ENCODE measurements at places on chromosomes 3 and 15.

DNA sequence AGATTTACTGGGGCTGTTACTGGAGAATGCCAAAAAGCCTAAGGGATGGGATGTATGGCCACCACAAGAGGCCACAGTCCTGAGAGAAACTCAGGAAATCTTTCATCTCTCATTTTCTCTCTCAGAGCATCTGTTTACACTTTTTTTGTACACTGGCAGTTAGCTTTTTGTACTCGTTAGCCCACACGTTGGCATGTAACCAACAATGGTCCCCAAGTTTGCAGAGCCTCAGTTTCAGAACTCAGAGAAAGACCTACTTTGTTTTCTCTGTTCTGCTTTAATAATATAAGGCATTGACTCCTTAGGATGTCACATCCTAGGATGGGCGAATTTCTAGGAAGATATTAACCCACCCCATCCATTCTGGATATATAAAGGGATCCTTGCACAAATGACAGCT is 183.5 kb downstream of the SUCNR1 start:
- DNase-seq = no peak

DNA sequence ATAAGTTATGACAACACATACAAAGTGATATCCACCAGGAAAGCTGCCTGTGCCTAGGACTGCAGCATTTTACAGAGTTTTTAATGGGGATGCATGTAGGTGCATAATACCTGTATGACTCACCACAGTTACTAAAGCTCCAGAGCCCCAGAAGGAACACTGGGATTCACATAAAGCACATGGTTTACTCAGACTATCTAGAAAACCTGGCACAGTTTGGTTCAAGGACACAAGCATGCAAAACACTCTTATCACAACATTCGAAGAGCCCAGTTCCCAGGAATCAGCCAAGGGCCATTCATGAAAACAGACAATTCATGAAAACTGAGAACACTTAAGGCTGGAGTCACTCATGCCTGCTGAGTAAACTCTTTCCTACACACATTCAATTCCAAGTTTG is 261.0 kb downstream of the PYDC2 start:
- no peak for DNase-seq

- no peak for DNase-seq
Observed at GRCh38 chr3:46574243-46574646, 8.1 kb upstream of the LRRC2 start.

- no peak for DNase-seq
Observed at GRCh38 chr3:4284865-4285264, 18.3 kb upstream of the SETMAR start.

GRCh38 chr3:137163241-137163871 is 205.6 kb downstream of the IL20RB start:
- DNase-seq = peak; percentile 64

- DNase-seq = no peak
Observed at GRCh38 chr15:82923744-82924143, 28.8 kb downstream of the HOMER2 start.

- DNase-seq = no peak
Observed at GRCh38 chr15:48242015-48242414, 35.9 kb downstream of the SLC12A1 start.

GRCh38 chr3:172511783-172512762 is 11.2 kb downstream of the TNFSF10 start:
- DNase-seq = peak; percentile 70

DNA sequence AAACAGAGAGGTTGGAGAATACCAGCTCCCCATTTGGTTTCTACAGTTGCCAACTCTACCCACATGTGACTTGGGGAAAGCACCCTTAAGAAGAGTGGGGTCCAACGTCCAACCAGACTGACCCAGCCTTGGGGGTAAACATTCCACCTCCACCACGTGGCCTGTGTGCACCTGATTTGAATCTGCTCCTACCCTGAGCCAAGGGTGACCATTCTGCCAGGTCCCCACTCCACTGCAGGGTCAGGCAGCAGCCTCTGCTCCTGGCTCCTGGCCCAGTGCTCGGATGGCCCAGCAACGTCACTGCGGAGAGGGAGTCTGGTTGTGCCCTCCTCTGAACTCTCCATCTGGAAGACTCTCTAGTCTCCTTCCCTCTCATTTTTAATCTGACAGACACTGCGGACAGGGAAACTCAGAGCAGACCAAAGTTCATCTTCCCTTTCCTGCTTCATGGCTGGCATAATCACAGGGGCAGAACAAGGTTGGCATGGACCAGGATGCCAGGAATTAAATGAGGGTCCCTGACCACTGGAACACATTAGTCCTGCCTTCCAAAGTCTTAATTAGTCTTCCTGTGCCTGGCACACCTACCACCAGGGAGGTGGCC is 29.4 kb downstream of the FHIT start:
- no peak for DNase-seq

- no peak for DNase-seq
Observed at GRCh38 chr3:194688946-194689345, 3.3 kb downstream of the FAM43A start.

GRCh38 chr3:140176526-140176925 is 241.5 kb downstream of the CLSTN2 start:
- DNase-seq = no peak

- DNase-seq = no peak
Observed at GRCh38 chr3:128590948-128591347, 59.7 kb downstream of the RPN1 start.

- DNase-seq = no peak
Observed at GRCh38 chr3:171282041-171282440, 178.2 kb downstream of the TNIK start.

- DNase-seq = no peak
Observed at GRCh38 chr3:74592359-74592758, 22.1 kb downstream of the CNTN3 start.

DNA sequence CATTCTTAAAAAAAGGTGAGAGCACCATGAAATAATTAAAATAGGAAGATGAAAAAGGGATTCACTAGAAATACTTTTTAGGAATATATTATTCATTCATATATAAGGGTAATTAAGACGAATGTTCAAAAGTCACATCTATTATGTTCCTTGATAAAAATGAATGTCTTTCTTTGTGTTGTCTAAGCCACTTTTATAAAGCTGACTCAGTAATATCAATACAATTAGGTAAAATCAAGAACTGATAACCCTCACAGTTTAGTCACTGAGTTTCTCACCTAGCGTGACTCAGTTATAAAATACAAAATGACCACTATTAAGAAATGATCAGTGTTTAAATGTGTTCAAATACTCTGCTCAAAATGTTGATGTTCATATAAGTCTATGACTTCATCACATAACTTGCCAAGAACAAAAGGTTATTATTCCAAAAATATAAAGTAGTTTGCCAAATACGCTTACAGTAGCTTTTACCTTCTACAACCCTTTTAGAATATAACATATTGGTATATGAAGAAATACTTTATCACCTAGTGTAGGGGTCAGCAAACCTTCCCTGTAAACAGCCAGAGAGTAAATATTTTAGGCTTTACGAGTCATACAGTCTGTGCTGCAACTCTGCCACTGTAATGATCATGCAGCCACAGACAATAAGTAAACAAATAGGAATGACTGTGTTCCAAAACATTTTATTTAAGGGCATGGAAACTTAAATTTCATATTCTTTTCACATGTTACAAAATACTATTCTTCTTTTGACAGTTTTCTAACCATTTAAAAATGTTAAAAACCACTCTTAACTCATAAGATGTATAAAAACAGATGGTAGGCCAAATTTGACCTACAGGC is 369.8 kb downstream of the TBC1D5 start:
- DNase-seq = no peak

GRCh38 chr3:141071681-141072260 is 20.6 kb downstream of the SPSB4 start:
- no peak for DNase-seq

DNA sequence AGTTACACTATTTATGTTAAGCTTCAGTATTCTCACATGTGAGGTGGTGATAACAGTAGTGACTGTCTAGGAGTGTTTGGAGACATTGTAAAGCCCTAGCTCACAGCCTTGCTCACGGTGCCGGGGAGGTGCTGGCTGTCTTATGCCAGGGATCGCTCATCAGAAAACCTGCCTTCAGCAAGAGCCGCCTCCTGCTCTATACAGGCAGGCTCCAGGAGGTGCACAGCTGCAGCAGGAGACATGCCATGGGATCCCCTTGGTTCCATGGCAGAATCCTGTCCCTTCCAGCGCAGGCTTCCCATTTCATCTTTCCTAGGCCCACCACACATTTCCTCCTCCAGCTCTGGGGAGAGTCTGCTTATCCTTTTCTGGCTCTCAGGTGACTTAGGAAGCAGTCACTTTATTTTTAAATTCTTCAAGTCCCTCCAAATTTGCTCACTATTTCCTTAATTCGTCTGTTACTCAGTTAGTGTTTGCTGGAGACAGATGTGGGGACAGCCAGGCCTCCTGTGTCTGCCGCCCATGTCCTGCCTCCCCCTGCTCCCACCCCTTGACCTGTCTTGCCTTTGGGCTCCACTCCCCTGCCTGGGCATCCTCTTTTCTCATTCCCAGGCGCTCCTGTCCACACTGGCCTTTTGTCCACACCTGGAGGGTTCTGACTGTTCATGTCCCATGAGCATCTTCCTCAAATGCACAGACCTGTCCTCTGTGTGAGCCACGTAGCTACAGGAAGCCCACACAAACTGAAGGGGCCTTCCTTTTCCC is 31.7 kb downstream of the SLCO2A1 start:
- no peak for DNase-seq

- no peak for DNase-seq
Observed at GRCh38 chr3:170868577-170869238, 1.3 kb downstream of the RPL22L1 start.

DNA sequence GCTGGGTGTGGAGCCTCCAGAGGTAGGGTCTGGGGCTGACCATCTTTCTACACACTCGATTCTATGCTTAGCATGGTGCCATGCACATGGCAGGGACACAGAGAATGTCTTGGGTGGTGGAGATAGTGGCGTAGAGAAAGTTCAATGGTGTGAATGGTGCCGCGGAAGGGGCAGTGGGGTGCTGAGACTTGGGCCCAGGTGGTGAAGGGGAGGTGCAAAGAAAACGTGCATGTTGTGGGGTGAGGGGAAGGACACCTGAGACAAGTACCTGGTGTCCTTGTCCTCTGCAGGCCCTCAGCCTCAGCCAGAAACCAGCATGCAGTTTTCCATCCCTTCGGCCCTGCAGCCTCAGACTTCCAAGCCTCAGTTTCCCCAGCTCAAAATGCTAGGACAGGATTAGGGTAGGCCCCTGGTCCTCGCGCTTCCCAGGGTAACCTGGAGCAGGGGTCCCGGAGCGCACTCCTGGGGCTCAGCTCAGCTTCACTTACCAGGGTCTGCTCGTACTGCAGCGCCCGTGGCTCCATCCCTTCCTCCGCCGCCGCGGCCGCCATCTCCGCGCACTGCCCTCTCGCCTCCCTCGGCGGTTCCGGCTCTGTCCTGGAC is 375 bp downstream of the CLCN2 start:
- no peak for DNase-seq

- DNase-seq = no peak
Observed at GRCh38 chr3:150227839-150228238, 180.3 kb upstream of the TSC22D2 start.

DNA sequence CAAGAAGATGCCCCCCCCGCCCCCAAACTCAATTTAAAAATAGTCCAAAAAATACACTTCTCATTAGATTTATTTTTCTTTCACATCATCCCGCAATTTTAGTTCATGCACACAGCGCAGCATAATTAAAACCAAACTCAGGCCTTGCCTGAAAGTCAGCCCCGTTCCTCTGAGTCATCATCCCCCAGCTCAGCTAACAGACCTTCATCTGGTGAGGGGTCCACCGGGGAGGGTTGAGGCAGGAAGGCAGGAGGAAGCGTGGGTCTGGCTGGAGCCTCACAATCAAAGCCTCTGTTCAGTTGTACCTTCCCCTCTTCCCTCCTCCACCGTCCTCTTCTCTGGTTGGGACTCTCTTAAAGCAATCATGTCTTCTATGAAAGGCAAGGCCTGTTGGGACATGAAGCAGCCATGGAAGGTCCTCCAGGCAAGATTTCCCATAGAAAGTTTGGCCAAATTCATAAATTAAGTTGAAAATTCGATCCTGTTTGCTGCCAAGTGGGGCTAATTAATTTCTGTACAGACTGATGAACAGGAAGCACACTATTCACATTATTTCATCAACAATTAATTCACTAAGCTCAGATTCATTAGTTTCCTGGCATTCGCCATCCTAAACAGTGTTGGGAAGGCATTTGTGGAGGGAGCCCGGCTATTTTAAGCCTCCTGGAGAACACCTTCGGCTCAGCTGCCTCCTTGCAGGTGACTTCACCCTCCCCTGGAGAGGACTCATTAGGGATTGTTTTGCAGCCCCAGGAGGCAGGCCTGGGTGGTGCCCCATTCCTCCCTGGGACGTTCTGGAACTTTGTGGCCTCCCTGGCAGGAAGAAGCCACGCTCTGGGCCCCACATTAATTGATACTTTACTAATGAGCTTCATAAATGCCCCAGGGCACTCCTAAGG is 72.3 kb upstream of the BNC1 start:
- no peak for DNase-seq

- no peak for DNase-seq
Observed at GRCh38 chr3:149010966-149011365, 19.6 kb downstream of the GYG1 start.

DNA sequence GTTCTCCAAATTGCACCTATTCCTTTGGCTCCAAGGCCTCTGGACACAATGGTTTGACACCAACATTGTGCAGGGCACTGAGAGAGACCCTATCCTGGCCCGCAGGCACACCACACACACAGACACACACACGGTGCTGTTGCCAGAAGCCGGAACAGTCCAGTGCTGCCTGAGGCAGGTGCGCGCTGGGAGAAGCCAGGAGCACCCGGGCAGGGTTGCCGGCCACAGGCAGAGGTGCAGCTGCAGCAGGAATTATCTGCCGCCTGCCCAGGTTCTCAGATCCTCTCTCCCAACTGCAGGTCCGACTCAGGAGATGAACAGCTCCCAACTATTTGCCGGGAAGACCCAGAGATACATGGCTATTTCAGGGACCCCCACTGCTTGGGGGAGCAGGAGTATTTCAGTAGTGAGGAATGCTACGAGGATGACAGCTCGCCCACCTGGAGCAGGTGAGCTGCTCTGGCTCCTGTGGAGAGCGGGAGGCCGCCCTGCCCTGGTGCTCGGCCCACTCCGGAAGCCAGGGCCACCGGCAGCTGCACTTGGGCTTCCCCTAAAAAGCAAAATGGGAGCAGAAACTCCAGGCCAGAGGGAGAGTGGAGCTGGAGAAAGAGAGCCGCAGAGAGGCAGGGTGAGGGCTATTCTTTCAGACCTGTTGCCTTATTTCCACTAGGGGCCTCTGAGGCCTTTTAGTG is 42.9 kb downstream of the CHDH start:
- no peak for DNase-seq

DNA sequence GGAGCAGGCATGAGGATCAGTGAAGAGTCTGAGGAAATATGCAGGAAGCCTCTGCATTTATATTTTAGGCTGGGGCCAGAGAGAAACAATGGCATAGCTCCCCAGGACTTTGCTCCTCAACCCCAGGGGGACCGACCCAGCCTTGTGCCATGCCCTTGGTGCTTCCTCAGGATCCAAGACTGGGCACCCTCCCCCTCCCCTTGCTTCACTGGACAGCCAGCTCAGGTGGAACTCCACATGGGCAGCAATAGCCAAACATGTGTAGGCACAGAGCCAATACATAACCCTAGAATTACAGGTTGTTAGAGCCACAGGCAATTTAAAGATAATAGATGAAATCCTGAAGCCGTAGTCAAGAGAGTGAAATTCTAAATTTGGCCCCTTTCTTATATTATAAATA is 73.0 kb upstream of the ETV5 start:
- DNase-seq = no peak

GRCh38 chr3:146337991-146338390 is 87.1 kb upstream of the PLSCR4 start:
- no peak for DNase-seq

GRCh38 chr3:38990621-38991020 is 61.1 kb downstream of the SCN11A start:
- DNase-seq = no peak

Data from right cardiac atrium (tissue), 5 donors.